ENCODE measurements at places on chromosomes 1 and 21.

GRCh38 chr1:11478571-11479374 is at the start of gene DISP3:
Gene DISP3 (plus strand): TSS chr1:11479155. CDS start chr1:11500993, 21,838 bp downstream.
- DNase-seq = peak; percentile 5

DNA sequence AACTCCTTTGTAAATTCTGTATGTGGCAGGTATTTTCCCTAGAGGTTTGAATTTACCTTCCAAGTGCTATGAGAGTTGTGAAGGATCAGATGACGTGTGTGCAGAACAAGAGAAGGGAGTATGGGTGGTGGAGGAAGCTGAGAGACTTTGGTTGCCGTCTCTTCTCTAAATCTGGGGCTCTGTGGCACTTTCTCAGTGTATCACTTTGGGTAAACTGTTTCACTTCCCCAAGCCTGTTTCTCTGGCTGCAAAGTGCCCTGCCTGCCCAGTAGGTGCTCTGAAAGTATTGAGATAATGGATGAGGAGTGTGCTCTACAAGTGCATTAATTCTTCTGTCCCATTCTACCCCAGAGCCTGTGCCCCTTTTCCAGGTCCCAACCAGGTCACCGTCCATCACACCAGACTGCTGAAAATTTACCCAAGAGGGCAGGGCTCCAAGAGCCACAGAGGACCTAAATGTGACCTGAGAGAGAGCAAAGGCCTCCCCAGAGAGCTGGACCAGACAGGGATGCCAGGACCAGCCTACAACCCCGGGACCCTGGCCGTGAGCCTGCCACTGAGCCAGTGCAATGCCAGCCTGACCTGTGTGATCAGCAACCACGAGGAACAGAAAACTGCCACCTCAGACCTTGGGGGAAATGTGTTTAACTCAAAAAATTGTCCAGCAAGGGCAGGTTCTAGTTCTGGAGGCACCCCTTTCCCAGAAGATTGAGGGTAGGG is 131.6 kb upstream of the ETV3 start:
- DNase-seq = no peak

DNA sequence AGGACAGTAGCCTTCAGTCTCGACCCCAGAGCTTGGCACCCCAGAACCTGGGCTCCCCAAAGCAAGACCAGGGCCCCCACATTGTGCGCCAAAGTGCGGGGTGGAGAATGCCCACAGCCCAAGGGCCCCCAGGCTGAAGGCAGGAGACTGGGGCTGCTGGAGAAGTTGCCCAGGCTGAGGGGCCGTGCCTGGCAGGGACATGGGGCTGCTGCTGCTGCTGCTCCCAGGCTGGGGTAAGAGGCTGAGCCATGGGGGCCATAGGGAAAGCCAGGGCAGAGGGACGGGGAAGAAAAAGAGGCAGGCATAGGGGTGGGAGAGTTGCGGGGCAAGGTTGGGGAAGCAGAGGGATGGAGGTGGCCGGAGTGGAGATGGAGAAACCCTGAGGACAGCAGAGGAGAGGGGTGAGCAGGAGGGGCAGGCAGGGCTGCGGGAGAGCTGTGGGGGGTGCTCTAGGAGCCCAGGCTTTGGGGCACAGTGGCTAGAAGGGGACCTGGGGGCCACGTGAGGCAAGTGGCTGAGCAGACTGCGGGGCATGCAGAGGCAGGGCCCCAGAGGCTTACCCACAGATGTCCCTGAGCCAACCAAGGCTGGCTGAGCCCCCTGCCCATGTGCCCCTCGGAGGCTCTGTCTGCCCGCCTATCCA is 18.9 kb downstream of the SLC27A3 start:
- no peak for DNase-seq

DNA sequence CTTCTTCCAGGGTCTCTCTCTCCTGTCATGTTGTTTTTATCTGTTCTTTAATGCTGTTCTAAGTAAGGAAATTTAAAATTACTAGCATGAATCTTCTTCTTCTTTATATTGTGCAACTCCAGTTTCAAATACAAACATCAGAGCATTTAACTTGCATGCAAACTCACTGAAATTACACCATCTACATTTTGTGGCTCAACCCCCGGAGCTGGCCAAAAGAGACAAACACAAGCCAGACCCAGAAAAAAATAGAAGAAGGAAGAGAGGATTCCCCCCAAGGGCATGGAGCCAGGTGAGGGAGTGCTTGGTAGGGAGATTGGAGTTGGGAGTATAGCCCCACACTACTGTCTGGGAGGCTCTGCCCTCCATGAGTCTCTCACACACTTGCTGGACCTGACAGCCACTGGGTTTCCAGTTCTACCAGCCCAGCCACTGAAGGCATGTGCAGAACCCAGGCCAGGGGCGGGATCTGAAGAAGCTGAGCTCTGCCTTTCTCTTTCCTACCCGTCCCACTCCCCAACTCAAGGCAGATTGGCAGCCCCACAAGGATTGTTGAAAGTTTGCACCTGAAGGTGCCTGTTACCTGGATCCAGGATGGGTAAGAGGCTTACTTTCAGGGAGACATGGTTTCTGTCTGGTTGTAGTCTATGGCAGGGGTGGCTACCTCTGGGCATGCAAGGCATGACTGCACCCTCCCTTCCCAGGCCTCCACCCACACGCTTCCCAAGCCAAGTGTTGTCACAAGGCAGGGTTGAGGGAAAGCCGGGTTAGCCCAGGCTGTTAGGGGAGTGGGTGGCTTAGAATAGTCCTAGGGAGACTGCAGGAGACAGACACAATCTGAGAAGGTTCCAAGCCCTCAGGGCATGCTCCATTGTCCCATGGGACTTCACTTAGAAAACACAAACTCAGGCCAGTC is 297.2 kb downstream of the TGFB2 start:
- no peak for DNase-seq

DNA sequence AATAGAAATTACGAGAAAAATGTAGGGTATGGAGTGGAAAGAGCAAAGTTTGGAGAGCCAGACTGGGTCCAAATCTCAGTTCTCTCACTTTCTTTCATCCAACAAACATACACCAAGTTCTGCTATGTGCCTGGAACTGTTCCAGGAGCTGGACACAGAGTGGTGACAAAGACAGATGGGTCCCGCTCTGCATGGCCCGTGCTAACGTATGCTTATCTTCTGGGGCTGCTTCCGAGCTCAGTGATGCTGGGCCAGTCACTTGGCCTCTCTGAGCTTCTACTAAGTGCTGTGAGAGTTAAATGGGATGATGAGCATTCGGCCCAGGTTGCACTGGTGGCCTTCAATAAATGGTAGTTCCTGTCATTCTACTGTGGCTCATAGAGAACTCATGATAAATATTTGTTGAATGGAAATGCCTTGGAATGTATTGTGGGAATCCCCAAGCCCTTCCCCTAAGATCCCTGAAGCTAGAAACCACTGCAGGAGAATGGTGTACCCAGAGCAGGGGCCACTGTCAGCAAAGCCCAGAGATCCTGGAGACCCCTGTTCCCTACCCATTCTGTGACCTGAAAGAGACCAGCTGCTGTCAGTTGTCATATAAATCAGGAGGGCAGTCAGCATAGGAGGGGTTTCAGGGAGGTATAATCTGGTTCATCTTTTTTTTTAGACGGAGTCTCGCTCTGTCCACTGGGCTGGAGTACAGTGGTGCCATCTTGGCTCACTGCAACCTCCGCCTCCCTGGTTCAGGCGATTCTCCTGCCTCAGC is 3.8 kb downstream of the LEMD1 start:
- DNase-seq = no peak

DNA sequence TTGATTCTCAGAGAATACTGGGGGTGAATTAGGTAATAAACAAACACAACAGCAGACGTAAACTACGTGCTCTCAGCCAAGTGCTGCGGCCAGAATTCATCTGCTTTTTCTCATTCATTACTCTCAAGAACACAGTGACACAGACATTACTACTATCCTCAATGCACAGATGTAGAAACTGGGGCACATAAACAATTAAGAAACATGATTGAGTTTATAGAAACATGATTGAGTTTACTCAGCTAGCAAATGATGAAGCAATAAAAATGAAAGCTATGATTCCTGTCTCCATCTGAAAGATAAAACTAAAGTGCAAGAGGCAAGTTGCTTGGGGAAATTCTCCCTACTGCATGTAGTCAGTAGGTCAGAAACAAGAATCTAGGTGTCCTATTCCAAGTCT is 140.5 kb downstream of the IFI44 start:
- no peak for DNase-seq

DNA sequence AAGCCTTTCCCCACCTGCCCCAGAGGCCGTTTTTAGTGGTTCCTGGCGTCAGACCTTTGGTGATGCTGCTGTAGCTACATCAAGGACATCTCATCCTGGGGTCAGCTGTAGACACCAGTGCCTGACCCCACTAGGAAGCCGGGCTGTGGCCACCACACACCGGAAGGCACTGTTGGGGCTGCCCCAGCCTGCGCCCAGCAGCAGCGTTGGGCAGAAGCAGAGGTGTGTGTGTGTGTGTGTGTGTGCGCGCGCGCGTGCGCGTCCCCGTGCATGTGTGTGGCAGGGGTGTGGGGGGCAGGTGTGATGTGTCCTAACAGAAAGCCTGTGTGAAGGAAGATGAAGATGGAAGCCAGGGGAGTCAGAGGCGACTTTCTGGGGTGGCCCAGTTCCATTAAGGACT is 62.0 kb upstream of the COL6A1 start:
- DNase-seq = no peak

- DNase-seq = no peak
These were observed 1.8 kb downstream of the CDKN2C start for GRCh38 chr1:50971748-50972305.

GRCh38 chr21:32413697-32414578 is 1.4 kb downstream of the EVA1C start:
- DNase-seq = no peak

DNA sequence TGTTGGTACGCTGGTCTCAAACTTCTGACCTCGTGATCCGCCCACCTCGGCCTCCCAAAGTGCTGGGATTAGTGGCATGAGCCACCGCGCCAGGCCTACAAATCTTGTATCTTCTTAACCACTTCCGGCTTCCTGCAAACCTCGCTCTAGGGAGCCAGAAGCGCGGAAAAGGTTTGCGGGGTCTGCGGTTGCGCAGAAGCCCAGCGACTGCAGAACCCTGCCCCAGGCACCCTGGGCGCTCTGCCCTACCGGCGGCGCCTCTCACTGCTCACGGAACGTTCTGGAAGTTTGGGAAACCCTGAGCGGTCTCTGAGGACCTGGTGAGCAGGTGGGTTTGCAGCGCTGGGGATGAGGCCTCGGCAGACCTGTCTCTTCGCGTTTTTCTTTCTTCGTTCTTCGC is at the start of gene C1orf146:
Gene C1orf146 (plus strand): TSS at position 195 of the 400 bp plus-strand sequence. CDS start 13,506 bp downstream, outside the sequence.
- DNase-seq = no peak

GRCh38 chr1:29460041-29460610 is 223.8 kb downstream of the PTPRU start:
- DNase-seq = no peak

DNA sequence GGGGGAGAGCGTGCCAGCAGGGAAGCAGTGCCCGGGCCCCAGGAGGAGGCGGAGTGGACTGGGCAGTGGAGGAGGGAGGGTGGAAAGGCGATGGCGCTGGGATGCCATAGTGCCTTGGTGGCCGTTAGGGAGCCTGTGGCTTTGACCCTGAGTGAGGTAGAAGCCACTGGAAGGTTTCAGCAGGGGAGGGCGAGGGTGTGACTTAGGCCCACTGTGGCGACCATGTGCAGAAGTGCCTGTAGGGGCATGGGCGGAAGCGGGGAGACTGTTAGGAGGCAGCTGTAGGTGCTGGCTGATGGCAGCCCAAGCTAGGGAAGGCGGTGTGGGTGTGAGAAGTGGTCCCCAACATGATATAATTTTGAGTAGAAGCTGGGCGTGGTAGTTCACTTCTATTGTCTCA is 28.2 kb downstream of the LHX4 start:
- no peak for DNase-seq

GRCh38 chr1:11455967-11456570 is 22.9 kb upstream of the DISP3 start:
- no peak for DNase-seq

GRCh38 chr21:16863908-16864307 is 648.9 kb upstream of the CXADR start:
- DNase-seq = no peak

- no peak for DNase-seq
These were observed 177.0 kb downstream of the HS2ST1 start for GRCh38 chr1:87091425-87091824.

GRCh38 chr1:39684313-39684664 is 6.9 kb downstream of the HPCAL4 start:
- no peak for DNase-seq

DNA sequence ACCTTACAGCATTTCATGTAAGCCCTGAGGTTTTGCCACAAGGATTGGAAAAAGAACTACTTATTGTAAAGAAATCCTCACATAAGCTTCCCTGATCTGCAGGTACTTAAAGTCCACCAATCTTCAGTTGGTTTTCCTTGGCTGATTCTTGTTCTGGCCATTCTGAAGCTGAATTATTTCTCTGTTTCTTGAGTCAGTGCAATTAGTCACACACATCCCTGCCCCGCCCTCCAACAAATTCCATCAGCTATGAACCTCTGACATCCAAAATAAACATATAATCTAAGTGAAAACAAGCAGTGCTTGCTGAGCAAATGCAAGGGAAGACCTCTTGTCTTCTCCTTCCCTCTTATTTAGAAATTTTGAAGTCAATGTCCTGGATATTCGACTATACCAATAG is 8.2 kb upstream of the FNDC7 start:
- DNase-seq = no peak

GRCh38 chr1:6316240-6317097 is 55.6 kb upstream of the GPR153 start:
- DNase-seq = no peak

DNA sequence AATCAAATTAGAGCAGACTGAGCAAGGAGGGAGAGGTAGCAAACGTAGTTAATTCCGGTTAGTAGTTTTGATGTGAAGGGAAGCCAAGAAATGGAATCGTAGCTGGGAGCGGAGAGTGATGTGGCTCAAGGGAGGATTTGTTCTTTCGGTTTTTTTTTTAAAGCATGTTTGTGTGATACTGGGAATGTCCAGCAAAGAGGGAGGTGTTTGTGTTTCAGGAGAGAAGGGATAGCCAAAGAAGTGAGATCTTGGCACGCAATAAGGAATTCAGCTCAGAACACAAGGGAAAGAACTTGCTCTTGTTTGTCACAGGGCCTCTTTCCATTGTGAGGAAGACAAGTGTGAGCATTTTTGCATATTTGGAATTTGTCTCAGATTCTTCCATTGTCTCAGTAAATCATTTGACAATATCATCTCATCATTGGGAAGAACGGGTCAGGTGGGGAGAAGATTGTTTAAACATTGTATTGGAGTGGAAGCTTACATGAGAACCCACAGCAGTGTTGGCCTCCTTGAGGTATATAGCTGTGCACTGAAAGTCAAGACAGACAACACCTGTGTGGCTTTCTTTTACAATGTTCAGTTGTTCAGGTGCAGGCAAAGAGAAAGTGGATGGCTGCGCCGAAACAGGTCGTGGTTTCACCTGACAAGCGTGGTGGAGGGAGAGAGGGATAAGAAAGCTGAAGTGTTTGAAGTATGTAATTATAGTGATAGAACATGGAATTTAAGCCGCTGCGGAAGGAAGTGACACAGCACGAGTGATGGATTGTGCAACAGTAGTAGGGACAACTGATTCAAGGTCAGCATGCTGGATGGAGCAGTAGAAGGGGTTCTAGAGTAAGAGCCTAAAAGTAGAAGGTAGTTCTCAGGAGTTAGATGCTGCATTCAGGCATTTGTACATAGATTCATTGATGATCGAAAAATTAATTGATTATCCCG is 25.4 kb downstream of the FMN2 start:
- no peak for DNase-seq

- no peak for DNase-seq
These were observed 1276.0 kb upstream of the ADGRL4 start for GRCh38 chr1:80282536-80282935.

Data from epithelial cell of prostate (primary cell).